Sigmoid colon (tissue), 7 donors: ENCODE measurements at places on chromosomes 11 and 22.

GRCh38 chr22:33519071-33519973 is 401.0 kb downstream of the LARGE1 start:
- H3K4me3 ChIP-seq = no peak overlapping the region
- no peaks in the 10 kb centered on the region for H3K36me3 ChIP-seq
- no peaks in the 10 kb centered on the region for H3K27me3 ChIP-seq
- peaks cover 6% of the 10 kb centered on the region for H3K4me1 ChIP-seq
- DNase-seq = no peak

- DNase-seq = no peak
- no peak overlapping the region for H3K4me3 ChIP-seq
- H3K36me3 ChIP-seq = no peaks in the 10 kb centered on the region
- no peak overlapping the region for H3K27ac ChIP-seq
These were observed 137.4 kb downstream of the CADM1 start for GRCh38 chr11:115366826-115367225.

GRCh38 chr22:38203090-38203810 is 1.5 kb downstream of the MAFF start:
- H3K27me3 ChIP-seq = no peaks in the 10 kb centered on the region
- H3K4me1 ChIP-seq = peaks cover 41% of the 10 kb centered on the region
- peak; percentile 81 for DNase-seq
- H3K4me3 ChIP-seq = peak overlapping the region; percentile 87
- no peaks in the 10 kb centered on the region for H3K36me3 ChIP-seq

GRCh38 chr11:84497981-84498411 is 1129.1 kb downstream of the DLG2 start:
- no peaks in the 10 kb centered on the region for H3K36me3 ChIP-seq
- no peaks in the 10 kb centered on the region for H3K4me1 ChIP-seq
- no peak overlapping the region for H3K4me3 ChIP-seq
- H3K27ac ChIP-seq = no peak overlapping the region
- H3K27me3 ChIP-seq = no peaks in the 10 kb centered on the region
- no peak for DNase-seq

DNA sequence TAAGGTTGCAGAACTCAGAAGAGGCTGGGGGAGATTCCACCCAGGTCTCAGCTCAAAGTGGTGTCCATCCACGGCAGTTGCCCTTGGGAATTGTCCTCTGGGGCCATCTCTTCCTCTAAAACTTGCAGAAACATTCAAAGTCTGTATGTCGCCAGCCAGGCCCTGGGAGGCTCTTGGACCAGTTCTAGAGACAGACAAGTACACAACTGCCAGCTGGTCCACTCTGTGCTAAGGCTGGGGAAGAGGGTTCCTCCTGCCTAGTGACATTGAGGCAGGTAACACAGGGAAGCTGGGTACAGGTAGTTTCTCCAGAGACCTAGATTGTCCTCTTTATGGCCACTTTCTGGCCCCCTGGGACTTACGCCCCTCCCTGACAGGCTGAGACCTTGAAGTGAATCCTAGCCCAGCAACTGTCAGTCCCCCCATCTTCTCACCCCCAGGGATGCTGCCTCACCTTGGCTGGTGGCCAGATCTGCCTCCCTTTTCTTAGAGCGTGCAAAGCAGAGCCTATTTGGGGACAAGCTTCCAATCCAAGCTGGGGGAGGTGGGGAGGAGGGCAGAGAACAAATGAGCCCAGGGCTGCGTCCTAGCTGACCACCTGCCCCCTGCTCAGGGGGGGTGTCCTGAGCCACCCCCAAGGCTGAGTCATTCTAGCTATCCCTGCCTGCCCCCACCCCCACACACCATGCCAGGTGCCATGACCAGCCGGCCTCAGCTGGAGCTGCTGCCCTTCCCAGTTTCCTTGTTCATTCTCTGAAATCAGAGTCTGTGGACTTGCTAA is 8.4 kb downstream of the FAM83F start:
- no peak overlapping the region for H3K27ac ChIP-seq
- no peak for DNase-seq
- H3K27me3 ChIP-seq = peaks cover 4% of the 10 kb centered on the region
- no peaks in the 10 kb centered on the region for H3K36me3 ChIP-seq
